ENCODE measurements at places on chromosomes 12 and 14.

DNA sequence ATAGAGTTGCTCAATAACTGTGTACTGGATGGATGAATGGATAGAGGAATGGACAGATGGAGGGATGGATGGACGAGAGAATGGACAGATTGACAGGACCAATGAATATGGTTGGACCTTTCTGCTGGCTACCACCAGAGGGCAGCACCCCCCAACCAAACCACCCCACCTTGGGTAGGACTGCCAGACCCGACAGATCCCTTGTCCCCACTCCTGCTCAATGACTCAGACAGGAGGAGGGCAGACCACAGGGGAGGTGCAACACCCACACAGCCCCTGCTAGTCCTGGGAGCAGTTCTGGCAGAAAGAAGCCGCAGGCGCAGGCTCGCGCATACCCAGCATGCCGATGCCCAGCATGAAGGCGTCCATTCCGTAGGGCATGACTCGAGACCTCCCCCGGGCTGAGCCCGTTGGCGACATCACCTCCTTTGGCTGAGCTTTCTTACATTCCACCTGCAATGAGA lies 12.4 kb downstream of the MSI1 start:
- DNase-seq, result peak; percentile 76

GRCh38 chr14:34270361-34270760 lies 191.7 kb downstream of the SPTSSA start:
- no peak for DNase-seq

DNA sequence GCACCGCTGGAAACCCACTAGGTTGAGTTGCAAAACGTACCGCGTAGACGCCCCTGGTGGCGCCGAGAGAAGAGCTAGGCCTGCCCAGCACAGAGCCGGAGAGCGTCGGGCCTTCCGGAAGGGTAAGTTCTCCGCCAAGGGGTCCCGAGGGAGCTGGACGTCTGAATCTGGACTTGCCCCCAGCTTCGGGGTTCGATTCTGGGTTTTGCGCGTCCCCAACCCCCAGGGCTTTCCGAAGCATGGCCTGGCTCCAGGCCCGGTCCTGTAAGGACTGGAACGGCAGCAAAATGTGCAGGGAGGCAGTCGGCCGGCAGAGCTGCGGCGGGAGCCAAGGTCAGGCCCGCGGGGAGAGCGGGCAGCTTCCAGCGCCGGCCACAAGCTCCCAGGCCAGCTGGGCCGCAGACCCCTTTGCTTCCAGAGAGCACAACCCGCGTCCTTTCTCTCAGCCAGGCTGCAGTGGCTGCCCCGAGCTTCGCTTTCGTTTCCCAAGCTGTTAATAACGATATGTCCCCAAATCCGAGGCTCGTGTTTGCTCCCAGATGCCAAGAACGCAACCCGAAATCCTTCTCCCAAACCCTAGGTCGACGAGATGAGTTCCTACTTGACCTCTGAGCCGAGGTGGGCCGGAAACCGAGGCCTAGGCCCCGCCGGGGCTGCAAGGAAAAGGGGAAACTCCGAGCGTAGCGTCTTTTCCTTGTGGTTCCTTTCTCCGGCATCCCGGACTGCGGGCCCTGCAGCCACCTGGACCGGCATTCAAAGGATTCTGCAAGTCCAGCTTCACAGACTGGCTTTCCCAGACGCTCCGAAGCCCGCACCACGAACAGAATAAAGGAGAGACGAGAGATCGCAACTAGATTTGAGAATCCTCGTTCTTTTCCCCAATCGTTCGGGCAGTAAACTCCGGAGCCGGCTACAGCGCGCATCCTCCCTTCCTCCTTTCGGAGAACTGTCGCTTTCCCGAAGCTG lies 3.2 kb upstream of the TBX5 start:
- no peak for DNase-seq

- no peak for DNase-seq
These were observed 46.3 kb downstream of the NTS start for GRCh38 chr12:85920324-85920947.

DNA sequence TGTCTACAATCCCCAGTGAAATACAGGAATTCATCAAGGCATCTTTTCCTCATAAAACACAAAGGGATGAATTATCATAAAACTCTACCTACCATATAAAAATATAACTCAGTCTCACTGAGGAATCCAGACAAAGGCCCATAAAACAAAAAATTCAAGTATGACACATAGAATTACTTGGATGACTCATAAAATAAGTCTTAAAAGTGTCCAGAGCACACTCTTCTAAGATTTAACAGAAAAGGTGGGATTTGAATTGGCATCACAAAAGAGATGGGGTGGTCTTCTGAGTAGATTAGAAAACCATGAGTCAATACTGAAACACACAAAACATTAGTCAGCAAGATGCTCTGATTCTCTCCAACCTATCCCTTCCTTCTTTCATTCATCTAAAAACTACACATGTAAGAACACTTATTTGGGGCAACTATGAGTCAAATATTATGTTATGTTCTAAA lies 202.7 kb upstream of the GARIN6 start:
- no peak for DNase-seq

- no peak for DNase-seq
These were observed 108.1 kb upstream of the G2E3 start for GRCh38 chr14:30450631-30451545.

- DNase-seq, result no peak
These were observed 373.6 kb downstream of the GLT1D1 start for GRCh38 chr12:129226851-129227250.

DNA sequence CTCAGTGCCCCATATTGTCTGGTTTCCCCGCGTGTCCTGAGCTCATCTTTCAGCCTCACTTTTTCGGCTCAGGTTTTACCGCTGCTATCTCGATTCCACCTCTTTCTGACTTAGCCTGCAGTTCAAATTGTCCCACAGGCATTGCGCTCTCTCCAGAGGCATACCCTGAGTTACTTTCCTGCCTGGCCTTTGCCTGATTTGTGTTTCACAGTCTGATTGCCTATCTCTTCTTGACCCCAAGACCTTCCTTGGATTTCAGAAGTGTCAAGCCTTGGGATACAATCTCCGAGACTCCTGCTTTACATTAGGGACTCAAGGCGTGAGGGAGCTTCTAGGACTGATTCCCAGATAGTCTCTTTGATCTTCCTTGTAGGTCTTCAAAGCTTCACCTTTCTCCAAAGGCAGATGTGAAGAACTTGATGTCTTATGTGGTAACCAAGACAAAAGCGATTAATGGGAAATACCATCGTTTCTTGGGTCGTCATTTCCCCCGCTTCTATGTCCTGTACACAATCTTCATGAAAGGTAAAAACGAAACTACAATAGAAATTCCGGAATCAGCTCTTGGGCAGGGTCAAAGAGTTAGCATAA lies 629 bp downstream of the LETMD1 start:
- DNase-seq, result no peak

DNA sequence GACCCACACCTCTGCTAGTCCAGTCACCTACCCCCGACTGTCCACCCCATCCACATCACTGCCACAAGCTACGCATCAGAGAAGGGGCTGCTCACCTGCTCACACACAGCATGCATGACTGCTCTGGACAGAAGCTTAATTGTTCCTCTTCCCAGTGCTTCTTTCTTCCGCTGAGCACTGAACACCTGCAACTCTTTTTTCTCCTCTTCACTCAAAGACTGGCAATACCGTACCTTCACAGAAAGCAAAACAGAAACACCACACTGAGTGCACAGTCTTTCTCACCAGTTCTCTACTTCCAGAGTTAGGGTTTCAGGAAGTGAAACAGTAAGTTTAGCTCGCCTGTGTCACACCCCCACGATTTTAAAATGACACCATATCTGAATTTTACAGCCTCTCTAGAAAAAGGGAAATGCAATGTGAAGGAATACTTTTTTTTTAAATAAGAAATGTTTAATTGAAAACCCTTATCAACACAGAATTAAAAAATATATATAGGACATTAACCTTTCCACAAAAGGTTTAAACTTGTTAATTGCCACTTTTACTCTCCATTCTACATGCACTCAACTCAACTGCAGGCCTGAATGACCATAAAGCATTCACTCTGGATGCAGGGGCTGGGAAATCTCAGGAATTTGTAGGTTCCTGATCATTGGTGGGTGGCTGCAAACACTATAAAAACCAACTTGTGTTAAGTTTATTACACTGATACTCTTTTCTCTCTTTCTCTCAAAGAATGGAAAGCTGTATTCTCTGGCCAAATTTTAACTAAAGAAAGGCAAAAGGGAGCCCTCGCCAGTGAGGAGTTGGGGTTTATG lies 120.0 kb downstream of the PRICKLE1 start:
- no peak for DNase-seq

DNA sequence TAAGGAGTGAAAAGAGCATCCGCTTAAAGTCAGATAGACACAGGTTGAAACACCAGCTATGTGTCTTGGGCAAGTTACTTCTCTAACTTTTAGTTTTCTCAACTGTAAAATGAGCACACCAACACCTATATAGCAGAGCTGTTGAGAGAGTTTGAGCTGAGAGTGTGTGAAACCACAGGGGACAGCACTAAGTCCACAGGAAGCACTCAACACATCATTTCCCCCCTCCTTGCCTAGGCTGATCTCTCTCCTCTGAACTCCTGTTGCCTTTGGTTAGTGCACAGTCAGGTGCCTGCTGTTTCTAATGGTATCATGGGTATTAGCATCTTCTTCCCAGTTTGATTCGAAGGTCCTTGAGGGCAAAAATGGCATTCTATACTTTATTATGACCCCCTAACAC lies 176.7 kb downstream of the DPF3 start:
- DNase-seq, result no peak

GRCh38 chr14:28116716-28117115 lies 649.9 kb upstream of the FOXG1 start:
- DNase-seq, result no peak

DNA sequence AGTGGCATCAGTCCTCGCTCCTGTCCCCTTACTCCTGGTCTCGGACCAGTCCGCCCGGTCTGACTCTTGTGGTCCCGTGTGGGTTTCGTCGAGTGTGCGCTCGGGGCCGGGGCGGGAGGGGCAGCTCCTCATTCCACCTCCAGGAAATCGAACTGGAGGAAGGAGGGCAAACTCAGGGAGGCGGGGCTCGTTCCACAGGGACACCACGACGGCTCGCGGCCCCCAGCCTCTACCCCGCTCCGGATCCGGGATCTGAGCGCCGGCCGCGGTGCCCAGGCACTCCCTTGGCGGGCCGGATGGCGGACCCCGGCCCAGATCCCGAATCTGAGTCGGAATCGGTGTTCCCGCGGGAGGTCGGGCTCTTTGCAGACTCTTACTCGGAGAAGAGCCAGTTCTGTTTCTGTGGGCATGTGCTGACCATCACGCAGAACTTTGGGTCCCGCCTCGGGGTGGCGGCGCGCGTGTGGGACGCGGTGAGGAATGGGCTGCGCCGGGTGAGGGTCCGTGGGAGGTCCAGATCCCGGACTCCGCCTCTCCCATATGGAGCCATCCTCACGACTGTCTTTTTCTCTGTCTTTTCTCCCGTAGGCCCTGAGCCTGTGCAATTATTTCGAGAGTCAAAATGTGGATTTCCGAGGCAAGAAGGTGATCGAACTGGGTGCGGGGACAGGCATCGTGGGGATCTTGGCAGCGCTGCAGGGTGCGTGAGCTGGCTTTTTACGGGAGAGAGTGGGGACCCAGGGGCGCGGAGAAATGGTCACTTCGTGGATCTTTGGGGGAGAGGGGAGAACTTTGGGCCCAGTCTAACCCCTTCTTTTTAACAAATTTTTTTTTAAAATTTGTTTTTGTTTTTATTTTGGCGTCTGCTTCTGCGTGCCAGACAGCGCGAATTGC lies at the start of gene EEF1AKMT3:
EEF1AKMT3 (plus strand) TSS at position 186 of the 894 bp plus-strand sequence; CDS start at position 297, 111 bp downstream.
- DNase-seq, result no peak

DNA sequence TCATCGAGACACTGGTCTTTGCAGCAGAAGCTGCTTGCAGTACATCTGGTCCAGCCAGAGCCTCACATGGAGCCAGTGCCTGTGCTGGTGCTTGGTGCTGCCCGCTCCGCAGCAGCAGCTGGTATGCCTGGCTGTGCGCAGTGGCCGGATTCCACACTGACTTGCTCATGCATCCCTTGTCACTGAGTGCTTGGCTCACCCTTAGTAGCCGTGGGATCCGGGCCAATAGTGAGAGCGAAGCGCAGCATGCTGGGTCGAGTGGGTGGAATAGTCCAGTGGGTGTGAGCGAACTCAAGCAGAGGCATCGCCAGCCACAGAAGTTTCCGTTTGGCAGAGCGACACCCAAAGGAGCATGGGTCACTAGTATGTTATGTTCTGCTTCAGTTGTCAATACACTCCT lies 10.1 kb upstream of the FBXO33 start:
- no peak for DNase-seq

- no peak for DNase-seq
These were observed 2.3 kb downstream of the ABCC9 start for GRCh38 chr12:21938879-21939278.

DNA sequence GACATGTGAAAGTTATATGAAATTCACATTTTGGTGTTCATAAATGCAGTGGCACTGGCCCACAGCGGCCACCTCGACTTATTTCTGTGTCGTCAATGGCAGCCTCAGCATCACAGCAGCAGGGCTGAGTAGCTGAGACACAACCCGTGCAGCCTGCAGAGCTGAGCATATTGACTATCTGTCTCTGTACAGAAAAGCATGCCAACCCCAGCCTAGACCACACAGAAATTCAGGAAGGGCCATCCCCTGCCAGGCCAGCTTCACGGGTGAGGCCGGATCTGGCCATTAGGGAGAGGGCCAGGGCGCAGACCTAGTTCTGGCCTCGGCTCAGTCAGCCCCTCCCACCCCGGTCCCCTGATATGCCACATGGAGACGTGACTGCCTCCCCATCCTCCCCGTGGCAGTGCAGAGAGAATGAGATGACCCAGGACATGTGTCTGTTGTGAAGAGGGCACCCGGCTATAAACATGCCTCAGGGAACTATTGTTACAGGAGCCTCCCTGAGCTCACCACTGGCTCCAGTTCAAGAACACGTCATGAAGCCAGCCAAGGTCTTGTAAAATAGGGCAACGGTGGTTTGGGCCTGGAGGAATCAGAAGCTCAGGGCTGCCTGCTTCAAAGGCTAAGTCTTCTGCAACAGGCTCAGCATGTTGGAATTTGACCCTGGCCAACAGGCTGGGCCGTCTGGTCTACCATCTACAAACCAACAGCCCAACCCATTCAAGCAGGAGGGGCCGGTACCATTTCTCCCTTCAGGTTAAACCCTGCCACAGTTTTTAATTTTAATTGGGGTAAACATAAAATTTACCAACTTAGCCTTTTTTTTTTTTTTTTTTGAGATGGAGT lies 25.5 kb downstream of the SCARB1 start:
- DNase-seq, result no peak

GRCh38 chr12:75592638-75593335 lies 81.4 kb upstream of the KRR1 start:
- DNase-seq, result no peak

DNA sequence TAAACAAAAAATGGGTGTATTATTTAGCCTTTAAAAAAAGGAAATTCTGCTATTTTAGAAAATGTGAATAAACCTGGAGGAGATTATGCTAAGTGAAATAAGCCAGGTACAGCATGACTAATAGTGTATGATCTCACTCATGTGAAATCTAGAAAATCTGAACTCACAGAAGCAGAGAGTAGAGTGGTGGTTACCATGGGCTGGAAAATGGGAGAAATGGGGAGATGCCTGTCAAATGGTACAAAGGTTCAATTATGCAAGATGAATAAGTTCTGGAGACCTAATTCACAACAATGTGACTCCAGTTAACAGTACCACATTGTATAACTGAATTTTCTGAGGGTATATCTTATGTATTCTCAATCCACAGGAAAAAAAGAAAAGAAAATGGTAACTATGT lies 17.4 kb upstream of the LEMD3 start:
- DNase-seq, result no peak

All from coronary artery (tissue), 2 donors.